ENCODE measurements at places on chromosomes 1 and 21.
A peak's percentile ranks its signal among the peaks of the same experiment; 100 is the strongest.

DNA sequence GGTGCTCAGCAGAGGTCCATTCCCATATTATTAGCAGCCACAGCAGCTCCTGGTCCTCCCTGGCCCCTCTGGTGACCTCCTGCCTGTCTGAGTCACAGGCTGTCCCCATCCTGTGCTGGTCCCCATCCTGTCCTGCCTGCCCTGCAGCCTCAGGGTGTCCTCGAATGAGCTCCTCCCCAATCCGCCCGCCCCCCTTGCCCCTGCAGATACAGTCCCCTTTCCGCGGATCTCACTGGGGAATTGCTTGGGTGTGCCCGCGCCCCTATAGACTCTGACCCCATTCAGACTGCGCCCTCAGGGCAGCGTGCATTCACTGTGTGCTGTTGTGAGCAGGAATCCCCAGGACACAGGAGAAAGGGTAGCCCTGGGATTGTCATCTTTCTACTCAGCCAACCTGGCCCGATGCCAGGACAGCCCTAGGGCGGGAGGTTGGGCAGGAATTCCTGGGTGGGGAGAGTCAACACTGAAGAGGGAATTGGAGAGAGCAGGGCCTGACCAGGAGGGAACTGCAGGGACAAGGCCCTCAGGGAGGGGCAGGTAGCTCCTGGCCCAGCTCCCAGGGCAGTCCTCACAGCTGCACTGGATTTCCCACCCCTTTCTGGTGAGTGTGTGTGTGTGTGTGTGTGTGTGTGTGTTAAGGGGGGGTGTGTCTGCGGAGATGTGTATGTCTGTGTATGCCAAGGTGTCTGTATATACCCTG, 1.1 kb upstream of the GUCA2A start:
- DNase-seq, result no peak

- DNase-seq, result no peak
Measured at GRCh38 chr1:147264158-147264768, 21.8 kb downstream of the CHD1L start.

DNA sequence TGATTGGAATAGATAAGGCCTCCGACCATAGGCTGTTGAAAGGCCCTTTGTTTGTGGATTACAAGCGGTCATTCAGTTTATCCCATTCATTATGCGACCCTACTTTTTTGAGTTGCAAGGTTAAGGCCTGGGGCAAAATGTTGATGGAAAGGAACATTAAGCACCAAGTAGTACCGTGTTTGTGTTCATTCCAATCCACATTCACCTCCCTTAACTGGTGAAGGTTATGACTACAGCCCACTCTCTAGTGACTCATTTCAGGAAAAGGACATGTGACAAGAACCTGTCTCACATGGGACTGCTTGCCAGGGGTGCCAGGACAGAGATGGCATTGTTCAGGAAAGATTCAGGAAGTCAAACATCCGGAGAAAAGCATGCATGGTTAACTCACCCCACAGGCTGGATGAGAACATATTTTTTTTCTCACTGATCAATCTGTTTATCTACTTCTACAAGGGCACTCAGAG, 81.6 kb downstream of the CD58 start:
- DNase-seq, result no peak

- no peak for DNase-seq
Measured at GRCh38 chr1:74728736-74729135, 4.1 kb downstream of the CRYZ start.

- no peak for DNase-seq
Measured at GRCh38 chr21:41876928-41877652, 2.1 kb downstream of the PRDM15 start.

- DNase-seq, result no peak
Measured at GRCh38 chr1:39613250-39613649, 26.2 kb downstream of the HEYL start.

DNA sequence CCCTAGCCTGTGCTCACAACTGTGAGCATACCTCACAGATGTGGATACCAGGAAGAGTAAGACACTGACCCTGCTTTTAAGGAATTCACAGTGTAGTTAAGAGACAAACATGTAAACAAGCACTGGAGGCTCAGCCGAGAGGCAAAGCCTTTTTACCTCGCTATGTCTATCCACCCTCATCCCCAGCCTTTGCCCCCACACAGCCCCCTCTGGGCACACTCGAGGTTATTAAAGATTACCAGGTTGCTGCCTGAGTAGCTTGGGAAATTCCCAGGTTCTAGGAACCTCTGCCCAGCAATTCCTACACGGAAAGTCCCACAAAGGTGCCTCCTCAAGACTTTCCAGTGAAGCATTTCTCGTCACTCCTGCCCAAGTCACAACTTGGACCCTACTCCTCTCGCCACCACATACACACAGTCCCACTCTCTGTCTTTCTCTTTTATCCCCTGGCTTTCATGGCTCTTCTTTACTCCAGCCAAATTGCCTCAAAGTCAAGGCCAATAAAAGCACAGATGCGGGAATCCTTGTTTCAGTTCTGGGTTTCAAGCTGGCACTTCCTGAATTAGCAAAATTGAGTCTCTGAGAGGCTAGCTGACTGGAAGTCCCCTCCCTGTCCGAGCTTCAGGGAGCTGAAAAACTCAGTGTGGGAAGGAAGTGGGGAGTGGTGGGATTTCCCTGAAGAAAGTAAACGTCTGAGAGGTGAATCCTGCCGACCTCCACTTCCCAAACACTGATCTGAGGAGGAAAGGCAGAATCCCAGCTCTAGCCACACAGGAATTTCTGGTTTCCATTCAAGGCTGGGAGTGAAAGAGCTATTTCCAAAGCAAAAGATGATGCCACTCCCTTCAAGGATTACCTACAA, 7.6 kb downstream of the DENND2D start:
- no peak for DNase-seq

GRCh38 chr1:226952118-226952441, 12.0 kb downstream of the COQ8A start:
- DNase-seq, result no peak

GRCh38 chr1:111442457-111442856, 6.6 kb downstream of the WDR77 start:
- DNase-seq, result no peak

DNA sequence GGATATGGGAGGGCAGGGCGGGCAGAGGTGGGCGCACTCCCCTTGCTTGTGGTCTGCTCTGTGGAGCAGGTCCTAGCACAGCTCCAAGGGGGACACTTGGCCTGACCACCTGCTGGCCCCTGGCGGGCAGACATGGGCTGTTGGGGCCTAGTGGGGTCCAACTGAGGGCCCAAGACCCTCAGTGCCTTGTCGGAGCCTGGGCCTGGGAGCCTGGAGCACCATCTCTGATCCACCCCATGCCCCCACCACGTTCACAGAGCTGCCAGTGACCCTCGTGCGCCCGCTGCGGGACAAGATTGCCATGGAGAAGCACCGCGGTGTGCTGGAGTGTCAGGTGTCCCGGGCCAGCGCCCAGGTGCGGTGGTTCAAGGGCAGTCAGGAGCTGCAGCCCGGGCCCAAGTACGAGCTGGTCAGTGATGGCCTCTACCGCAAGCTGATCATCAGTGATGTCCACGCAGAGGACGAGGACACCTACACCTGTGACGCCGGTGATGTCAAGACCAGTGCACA, 70.6 kb downstream of the OBSCN start:
- no peak for DNase-seq

DNA sequence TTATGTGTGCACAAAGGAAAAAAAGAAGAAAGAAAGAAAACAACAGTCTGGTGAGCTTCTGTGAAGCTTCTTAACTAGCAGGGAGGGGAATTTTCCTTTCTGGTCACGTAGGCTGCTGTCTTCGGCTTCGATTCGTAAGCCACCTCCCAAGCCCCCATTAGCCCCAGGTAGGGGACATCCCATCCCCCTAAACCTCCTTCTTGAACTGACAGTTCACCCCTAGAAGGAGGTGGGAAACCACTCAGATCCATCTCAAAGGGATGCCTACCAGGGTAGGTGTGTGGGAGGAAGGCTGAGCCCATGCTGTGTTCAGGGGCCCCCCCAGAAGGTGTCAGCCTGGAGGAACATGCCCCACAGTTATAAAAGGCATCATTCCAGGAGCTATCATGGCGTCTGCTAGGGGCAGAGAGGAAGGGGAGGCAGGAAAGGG, 25.8 kb downstream of the CD247 start:
- peak; percentile 43 for DNase-seq

DNA sequence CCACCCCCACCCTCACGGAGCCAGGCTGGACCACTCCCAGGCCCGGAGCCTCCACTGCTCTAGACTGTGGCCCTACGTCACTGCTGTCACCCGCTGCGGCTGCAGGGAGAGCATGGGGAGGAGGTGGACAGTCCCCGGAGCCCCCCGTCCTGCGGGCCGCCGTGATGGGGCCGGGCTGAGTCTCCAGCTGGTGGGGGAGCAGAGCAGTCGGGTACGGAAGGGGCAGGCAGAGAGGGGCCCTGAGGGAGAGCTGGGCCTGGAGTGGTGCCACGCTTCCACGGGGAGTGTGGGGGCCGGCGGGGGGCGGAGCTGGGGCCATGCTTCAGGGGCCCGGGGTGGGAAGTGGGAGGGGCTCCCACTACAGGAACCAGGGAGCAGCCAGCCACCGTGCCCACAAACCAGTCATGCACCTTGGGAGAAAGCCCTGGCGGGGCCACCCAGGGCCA, 98.9 kb upstream of the KCNK1 start:
- no peak for DNase-seq

DNA sequence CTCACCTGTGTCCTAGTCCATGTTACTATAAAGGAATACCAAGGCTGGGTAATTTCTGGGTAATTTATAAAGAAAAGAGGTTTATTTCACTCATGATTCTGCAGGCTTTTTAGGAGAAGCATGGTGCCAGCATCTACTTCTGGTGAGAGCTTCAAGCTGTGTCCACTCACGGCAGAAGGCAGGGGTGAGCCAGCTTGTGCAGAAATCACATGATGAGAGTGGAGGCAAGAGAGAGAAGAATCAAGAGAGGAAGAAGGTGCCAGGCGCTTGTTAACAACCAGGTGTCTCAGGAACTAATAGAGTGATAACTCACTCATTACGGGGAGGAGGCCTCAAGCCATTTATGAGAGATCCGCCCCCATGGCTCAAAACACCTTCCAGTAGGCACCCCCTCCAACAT, 67.5 kb upstream of the CD34 start:
- DNase-seq, result no peak

DNA sequence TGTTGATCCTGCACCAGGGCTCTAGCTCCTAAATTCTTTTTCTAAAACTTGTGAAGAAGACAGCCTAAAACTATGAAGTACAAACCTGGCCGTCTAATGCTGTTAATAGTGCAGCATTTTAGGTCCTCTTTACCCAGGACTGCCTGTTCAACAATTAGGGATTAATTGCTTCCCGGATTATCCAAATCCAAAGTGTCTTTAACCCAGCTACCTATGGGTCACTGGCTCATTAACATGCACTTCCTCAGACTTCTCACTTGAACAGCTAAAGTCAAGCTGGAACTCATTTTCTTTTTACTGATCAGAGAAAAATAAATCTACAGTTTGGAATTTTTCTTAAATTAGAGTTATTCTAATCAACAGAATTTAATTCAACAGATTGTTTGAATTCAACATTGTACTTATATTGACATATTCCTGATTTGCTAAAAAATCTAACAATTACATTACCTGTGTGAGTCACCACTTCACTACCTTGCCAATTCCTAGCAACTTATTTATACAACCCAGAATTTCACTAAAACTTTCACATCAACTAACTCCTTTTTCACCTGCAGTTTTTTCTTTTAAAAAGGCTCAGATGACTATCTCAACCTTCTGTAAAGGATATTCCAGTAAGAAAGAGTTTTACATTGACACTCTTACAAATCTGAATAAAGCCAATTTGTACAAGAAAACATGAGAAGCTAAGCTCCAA, 3.3 kb downstream of the HNRNPU start:
- no peak for DNase-seq

- no peak for DNase-seq
Measured at GRCh38 chr1:70963374-70963773, 84.2 kb downstream of the PTGER3 start.

DNA sequence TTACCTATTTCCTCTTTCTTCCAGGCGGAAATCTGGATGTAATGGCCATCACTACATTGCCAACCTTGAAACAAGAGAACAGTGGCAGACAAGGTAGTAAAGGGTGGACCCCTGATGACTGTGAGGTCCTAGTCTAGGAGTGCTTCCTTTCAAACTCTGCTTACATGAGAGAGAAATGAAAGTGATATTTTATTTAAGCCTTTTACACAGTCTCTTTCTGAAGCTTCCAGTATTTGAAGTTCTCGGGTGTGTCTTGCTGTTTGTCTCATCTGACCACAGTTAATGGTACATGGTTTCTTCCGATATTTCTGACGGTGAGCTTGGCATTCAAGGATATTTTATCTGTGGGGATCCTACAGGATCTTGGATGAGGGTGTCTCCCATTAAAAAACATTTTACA, 215.2 kb downstream of the SLC45A1 start:
- DNase-seq, result no peak

- no peak for DNase-seq
Measured at GRCh38 chr1:111232134-111232533, 4.6 kb downstream of the CHI3L2 start.

DNA sequence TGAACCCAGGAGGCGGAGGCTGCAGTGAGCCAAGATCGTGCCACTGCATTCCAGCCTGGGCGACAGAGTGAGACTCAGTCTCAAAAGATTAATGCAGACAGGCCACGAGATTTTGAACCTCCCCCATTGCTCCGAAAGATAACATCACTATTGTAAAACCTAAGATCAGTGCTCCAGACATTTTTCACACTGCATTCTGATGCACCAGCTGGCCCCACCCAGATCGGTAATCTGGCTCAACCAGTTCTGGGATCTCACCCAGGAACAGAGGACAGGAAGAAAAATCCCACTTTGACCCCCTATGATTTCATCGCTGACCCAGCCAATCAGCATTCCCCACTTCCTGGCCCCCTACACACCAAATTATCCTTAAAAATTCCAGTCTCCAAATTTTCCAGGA, 10.7 kb upstream of the CSRP1 start:
- no peak for DNase-seq

GRCh38 chr1:160575112-160575664, 4.1 kb downstream of the CD84 start:
- peak; percentile 30 for DNase-seq
